ENCODE measurements at places on chromosomes 11 and 22. TPM values are rescaled to one million over a fixed set of nuclear protein-coding genes. Genes with fewer than 3 reads are reported as not detected.
A peak's percentile ranks its signal among the peaks of the same experiment; 100 is the strongest.

DNA sequence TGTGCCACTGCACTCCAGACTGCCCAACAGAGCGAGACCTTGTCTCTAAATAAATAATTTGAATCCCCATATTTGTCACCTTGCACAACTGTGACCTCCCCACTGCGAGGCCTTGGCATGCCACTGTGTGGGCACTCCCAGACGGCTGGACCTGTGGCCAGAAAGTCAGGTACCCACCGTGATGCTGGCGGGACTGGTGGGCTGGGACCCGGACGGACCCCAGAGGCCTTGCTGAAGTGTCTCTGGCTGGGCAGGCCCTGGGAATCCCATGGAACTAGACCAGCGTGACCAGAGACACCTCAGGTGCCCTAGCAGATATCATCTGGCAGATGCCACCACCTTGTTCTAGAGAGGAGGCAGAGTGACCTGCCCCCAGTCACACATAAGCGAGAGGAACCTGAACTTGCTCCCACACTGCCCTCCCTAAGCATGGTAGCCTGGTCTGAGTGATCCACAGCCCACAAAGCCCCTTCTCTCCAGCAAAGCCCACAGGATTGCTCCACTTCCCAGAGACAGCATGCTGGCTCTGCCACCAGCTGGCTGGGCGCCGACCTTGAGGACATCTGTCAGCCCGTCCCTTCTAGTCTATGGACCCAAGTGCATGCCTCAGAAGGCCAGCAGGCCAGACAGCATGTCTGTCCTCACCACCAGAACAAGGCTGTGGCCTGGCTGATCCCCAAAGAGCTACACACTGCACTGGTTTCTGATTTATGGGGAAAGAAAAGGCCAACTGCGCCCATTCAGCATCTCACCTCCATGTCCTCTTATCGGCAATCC is 9.5 kb downstream of the MACROD1 start:
- no peak for DNase-seq

GRCh38 chr11:11332141-11332710 is 20.8 kb downstream of the CSNK2A3 start:
- DNase-seq = no peak

DNA sequence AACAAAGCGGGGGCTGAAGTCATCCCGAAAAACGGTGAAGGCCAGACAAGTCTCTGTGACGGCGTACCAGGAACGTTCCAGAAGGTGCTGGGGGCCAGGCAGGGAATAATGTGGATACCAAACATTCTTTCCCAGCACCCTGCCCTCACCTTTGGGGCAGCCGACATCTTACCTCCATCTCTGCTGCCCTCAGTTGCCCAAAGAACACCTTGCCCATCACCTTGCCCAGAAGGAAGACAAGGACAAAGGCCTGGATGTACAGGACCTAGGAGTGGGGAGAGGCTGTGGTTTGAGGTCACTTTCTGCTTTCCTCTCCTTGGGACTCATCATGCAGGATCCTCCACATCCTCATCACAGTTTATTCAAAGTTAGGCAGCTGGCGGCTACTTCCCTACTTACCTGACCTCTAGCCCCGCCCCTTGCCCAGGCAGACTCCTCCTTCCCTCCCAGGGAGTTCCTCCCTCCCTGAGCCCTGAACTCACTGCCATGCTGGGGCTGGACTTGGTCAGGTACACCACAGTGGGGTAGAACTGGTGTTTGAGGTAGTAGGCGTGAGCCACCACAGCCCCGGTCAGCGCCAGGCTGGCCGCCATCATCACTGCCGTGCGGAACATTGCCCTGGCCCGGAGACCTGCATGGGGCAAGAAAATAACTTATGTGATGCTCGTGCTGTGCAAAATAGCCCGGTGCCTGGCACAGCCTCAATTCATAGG is 1.2 kb downstream of the SYVN1 start:
- peak; percentile 61 for DNase-seq

DNA sequence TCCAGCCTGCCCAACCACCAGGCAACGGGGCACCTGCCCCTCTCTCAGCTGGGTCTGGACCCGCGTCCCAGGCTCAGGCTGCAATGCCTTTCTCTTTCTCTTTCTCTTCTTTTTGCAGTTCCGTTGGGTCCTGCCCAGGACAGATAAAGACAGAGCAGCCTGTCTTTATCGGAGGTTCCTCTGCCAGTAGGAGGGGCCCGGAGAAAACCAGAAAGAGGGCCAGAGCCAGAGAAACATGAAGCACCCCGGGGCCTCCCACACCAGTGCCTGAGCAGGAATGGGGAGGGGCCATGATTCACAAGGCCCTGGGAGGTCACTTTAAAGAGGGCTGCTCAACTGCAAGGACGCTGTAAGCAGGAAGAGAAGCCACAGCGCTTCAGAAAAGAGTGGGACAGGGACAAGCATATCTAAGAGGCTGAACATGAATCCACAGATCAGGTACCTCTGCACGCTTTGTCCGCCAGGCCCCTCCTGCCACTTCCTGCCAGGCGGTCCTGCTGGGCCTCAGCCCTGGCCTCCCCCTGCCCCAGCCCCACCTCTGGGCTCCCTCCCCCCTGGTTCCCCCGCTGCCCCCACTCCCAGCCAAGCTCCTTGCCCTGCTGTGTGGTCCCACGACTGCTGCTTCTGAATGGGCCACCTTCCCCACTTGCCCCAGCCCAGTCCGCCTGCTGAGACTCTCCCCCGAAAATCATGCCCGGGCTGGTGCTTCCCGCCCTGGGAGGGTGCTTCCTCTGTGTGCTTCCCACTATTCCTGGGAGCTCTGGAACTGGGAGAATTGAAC is at the start of gene APOBEC3C:
TSS of gene APOBEC3C (plus strand) at position 316 of the 781 bp plus-strand sequence. CDS start at position 422, 106 bp downstream.
- peak; percentile 83 for DNase-seq

DNA sequence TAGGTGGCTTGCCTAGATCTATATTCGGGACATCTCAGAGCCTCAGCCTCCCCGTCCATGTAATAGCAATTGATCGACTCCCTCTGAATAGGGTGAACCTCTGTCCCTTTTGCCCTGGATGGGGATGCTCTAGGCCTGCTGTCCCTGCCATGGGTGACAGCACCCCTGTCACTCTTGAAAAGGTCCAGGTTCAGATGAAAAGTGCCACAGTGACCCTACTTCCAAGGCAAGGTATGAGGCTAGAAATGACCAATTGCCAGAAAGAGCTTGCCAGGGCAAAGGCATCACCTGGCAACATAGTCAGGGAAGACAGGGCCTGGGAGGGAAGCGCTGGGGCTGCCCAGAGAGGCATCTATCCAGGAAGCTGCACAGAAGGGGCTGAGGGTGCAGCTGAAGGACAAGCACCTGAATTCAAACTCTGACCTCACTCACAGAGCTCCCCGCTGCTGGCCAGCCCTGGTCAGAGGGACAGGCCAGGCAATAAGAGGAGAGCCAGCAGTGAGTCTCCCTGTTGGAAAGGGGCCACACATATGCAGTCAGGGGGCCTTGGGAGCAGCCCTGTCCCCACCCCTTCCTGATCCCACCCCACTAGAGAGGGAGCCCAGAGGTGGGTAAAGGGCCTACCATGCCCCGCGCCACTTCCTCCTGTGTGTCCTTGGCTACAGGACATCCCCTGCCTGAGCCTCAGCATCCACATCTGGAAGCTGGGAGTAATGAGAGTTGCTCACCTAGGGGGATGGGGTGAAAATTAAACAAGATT is 9.0 kb upstream of the APOBEC3A start:
- no peak for DNase-seq

DNA sequence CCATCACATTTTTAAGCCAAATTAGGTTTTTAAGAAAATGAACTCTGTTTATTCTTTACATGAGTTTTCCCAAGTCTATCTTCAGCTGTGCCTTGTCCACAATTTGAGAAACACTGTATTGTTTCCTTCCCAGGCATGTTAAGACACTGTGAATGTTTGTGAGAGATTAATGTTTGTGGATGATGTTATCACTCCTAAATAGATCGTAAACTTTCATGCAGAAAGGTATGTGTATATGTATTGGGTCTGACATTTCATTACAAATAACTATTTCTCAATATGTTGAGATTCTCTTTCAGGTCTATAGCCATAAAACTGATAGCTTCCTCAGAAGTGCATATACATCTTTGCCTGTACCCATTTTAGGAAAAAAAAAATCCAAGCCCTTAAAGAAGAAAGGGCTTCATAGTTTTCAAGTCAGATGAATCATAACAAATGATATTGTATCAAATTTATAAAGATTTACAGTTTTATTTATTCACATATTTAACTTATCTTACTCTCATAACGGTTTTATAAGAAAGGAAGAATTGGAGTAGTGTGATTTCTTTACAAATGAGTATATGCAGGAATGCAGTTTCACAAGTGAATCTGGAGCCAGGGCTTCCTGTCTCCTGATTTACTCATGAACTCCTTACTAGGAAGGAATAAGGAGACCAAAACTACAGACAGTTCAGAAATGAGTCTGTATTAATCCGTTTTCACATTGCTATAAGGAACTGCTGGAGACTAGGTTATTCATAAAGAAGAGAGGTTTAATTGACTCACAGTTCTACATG is 11.2 kb downstream of the OR8D1 start:
- DNase-seq = no peak

GRCh38 chr22:48680601-48681000 is 1147.1 kb downstream of the BRD1 start:
- no peak for DNase-seq

CABP2 gene
- total RNA-seq = not detected

CBLIF gene
- total RNA-seq = not detected

PTH gene
- total RNA-seq = not detected

OR2AT4 gene
- not detected for total RNA-seq
